IMR-90 (cell line): ENCODE measurements at places on chromosomes 2 and 18.
A peak's percentile ranks its signal among the peaks of the same experiment; 100 is the strongest.

DNA sequence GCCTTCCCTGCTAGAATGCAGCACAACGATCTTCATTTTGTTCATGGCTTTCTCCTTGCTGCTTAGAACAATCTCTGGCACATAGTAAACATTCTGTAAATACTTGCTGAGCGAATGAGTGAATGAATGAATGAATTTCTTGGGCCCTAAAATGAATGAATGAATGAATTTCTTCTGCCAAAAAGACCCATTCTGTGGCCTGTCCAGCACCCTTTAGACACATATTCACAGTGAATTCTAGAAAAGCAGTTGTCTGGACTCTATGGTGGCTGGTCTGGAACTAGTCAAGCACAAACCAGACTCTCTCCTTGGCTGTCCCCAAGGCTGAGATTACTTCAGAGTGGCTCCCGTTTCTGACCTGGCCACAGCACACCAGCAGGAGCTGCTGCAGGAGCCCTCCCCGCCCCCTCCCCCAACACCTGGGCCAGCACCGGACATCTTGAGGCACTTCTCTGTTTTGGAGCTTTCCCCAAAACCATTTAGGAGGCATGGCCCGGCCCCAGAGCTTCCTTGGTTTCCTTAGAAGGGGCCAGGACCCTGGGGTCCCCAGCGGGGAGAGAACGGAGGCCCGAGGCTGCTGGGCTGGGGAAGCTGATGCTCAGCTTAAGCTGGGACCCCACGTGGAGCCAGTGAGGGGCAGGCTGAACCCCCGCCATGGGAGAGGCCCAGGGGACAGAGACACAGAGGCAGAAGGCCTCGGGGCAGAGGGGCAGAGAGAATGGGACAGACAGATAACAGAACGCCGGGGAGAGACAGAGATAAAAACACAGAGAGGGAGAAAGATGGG, 159.0 kb downstream of the ZFP36L2 start:
- H3K27me3 ChIP-seq = no peaks in the 10 kb centered on the region
- no peak for DNase-seq
- no peak overlapping the region for H3K4me3 ChIP-seq
- peaks cover 12% of the 10 kb centered on the region for H3K4me1 ChIP-seq
- H3K36me3 ChIP-seq = no peaks in the 10 kb centered on the region

- H3K27me3 ChIP-seq = peaks cover 19% of the 10 kb centered on the region
- H3K4me1 ChIP-seq = no peaks in the 10 kb centered on the region
- no peak overlapping the region for H3K27ac ChIP-seq
Measured at GRCh38 chr2:121015971-121016485, 269.0 kb downstream of the TFCP2L1 start.

GRCh38 chr2:169301596-169302335, 60.6 kb downstream of the LRP2 start:
- no peaks in the 10 kb centered on the region for H3K36me3 ChIP-seq
- no peak overlapping the region for H3K27ac ChIP-seq
- no peak overlapping the region for H3K4me3 ChIP-seq
- H3K4me1 ChIP-seq = no peaks in the 10 kb centered on the region
- H3K27me3 ChIP-seq = no peaks in the 10 kb centered on the region

- H3K4me3 ChIP-seq = no peak overlapping the region
- H3K27me3 ChIP-seq = no peaks in the 10 kb centered on the region
- peaks cover 4% of the 10 kb centered on the region; the same call in 1 of the 2 replicates for H3K4me1 ChIP-seq
- no peak for DNase-seq
Measured at GRCh38 chr2:166148500-166149400, 20.9 kb upstream of the SCN1A start.

GRCh38 chr2:27155069-27155520, 6.3 kb downstream of the TCF23 start:
- H3K36me3 ChIP-seq = no peaks in the 10 kb centered on the region
- H3K4me3 ChIP-seq = no peak overlapping the region
- no peak for DNase-seq
- H3K27ac ChIP-seq = no peak overlapping the region

DNA sequence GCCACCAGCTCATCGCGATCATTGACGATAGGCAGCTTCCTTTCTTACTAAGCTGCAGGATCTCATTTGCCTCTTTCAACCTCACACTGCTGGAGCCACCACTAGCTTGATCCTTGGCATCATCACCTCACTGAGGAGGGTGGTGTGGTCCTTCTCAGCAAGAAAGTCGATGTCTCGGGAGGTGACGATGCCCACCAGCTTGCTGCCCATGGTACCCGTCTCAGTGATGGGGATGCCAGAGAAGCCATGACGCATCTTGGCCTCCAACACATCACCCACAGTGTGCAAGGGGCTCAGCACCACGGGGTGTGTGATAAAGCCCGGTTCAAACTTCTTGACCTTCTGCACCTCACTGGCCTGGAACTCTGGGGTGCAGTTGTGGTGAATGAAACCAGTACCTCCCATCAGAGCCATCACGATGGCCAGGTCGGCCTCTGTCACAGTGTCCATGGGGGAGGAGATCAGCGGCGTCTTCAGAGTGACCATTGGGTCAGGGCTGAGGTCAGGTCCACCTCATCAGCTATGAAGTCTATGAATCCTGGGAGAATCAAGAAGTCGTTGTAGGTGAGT, 22.5 kb downstream of the CFLAR start:
- no peak overlapping the region for H3K4me3 ChIP-seq
- no peak overlapping the region for H3K27ac ChIP-seq
- no peaks in the 10 kb centered on the region; the same call in 1 of the 2 replicates for H3K4me1 ChIP-seq

GRCh38 chr2:38615237-38615636, 12.5 kb upstream of the HNRNPLL start:
- peak; percentile 67 for DNase-seq
- no peaks in the 10 kb centered on the region; the same call in 1 of the 2 replicates for H3K4me1 ChIP-seq
- H3K27ac ChIP-seq = no peak overlapping the region

GRCh38 chr2:205387350-205388055, 294.8 kb upstream of the NRP2 start:
- H3K4me3 ChIP-seq = no peak overlapping the region
- H3K36me3 ChIP-seq = no peaks in the 10 kb centered on the region
- 0 out of 2 replicates have a peak, but pooled peaks cover 3% of the 10 kb centered on the region for H3K4me1 ChIP-seq
- no peak for DNase-seq
- no peak overlapping the region for H3K27ac ChIP-seq

DNA sequence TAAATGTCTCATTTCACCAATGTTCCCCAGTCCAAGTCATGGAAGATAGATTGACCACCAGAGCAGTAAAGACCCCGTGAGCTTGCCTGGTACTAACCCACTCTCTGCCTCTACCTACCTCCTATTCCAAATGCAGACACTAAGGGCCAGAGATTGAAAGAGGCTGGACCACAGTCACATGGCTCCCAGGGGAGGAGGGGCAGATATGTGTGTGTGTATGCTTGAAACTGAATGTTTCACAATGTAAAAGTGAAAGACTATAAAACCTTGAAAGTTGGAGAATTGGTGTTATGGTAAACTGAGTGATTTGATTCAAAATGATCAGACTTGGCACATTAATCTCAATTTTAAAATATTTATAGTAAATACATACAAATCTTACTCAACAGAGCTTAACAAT, 21.7 kb upstream of the KLHL29 start:
- no peak overlapping the region for H3K4me3 ChIP-seq
- DNase-seq = no peak
- H3K27ac ChIP-seq = no peak overlapping the region
- H3K36me3 ChIP-seq = no peaks in the 10 kb centered on the region
- no peaks in the 10 kb centered on the region; the same call in 1 of the 2 replicates for H3K4me1 ChIP-seq

- DNase-seq = peak; percentile 71
- no peaks in the 10 kb centered on the region for H3K36me3 ChIP-seq
- no peaks in the 10 kb centered on the region for H3K4me1 ChIP-seq
- H3K27ac ChIP-seq = no peak overlapping the region; the same call in 1 of the 2 replicates
- H3K4me3 ChIP-seq = no peak overlapping the region
Measured at GRCh38 chr2:219350710-219351221, 18.2 kb upstream of the RESP18 start.

DNA sequence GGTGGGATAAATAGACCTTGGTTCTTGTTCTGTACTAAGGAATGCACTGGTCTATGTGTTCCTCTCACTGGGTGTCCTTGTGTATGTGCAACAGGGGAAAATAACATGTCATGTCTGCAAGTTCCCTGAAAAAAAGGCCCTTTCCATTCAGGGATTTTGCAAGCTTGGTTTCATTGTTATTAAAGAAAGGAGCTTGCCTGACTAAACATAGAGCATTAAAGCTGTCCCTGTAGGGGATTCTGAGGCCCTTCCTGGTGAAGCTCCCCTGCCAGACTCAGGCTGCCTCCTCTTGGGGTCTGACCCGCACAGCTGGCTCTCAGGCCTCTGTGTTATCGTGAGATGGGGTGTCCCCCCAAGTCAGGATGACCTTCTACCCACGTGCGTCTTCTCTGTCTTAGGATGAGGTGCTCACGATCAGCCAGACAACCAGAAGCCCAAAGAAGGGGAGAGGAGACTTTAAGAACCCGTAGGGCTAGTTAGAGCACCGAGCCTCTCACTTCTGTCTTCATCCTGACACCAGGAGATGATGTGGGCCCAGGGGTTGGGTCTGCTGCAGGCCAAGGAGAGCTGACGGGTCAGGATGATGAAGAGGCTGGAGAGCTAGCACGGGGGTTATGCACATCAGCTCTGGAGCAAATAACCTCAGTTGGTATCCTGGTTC, 21.2 kb downstream of the CAPG start:
- no peak for DNase-seq
- no peak overlapping the region for H3K4me3 ChIP-seq
- H3K27ac ChIP-seq = no peak overlapping the region
- no peaks in the 10 kb centered on the region for H3K27me3 ChIP-seq

DNA sequence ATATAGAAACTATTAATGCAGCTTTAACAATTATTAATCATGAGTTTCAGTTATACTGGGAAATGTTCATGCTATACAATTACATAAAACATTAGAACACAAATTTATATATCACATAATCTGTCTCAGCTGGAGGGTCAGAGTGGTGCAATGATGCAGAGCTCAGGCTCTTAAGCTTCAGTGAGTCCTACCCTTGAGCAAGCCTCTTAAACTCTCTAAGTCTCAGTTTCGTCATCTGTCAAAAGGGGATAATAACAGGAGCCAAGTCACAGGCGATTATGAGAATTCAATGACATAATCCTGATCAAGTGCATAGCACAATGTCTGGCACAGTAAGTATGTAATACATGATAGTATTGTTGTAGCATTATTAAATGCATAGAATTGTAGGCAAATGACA, 46.0 kb downstream of the LAMA1 start:
- H3K4me3 ChIP-seq = no peak overlapping the region
- H3K27ac ChIP-seq = no peak overlapping the region
- DNase-seq = no peak
- H3K36me3 ChIP-seq = no peaks in the 10 kb centered on the region

DNA sequence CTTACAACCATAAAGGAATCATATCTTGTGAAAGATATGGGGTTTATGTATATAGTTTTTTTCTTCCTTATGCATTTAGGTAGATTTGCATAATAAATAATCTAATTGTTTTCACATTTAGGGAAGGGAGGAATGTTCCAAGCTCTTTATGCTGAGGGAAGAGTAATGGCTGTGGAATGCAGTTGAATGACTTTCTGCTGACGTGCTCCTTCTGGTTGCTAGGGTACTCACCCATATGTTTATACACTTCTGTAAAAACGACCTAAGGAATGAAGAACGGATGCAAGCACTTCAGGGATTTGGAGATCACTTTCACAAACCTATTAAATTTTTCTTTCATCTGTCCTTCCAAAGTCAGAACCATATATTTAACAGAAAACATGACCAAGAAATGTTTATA, 29.2 kb upstream of the PPP4R1 start:
- H3K36me3 ChIP-seq = no peaks in the 10 kb centered on the region
- H3K27me3 ChIP-seq = no peaks in the 10 kb centered on the region
- H3K27ac ChIP-seq = peak overlapping the region; percentile 97; the same call in 1 of the 2 replicates
- DNase-seq = peak; percentile 97
- peaks cover 16% of the 10 kb centered on the region for H3K4me1 ChIP-seq

DNA sequence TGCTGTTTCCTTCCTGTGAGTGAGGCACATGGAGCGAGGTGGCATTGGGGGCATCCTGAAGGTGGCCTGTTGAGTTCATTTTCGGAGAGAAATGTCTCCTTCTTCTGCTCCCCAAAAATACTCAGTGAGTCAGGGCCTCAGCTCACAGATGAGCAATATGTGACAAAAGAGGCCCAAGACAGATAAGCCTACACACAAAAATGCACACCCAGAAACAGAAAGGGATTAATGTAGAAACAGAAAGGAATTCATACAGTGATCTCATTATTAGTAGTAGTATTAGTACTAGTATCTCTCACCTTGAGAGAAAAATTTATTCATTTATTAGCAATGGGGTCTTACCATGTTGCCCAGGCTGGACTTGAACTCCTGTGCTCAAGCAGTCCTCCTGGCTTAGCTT, 5.1 kb downstream of the GPR75 start:
- H3K27ac ChIP-seq = no peak overlapping the region
- 0 out of 2 replicates have a peak, but pooled peaks cover 2% of the 10 kb centered on the region for H3K4me1 ChIP-seq
- H3K4me3 ChIP-seq = no peak overlapping the region
- DNase-seq = peak; percentile 10
- no peaks in the 10 kb centered on the region for H3K27me3 ChIP-seq
- peaks cover 9% of the 10 kb centered on the region for H3K36me3 ChIP-seq

DNA sequence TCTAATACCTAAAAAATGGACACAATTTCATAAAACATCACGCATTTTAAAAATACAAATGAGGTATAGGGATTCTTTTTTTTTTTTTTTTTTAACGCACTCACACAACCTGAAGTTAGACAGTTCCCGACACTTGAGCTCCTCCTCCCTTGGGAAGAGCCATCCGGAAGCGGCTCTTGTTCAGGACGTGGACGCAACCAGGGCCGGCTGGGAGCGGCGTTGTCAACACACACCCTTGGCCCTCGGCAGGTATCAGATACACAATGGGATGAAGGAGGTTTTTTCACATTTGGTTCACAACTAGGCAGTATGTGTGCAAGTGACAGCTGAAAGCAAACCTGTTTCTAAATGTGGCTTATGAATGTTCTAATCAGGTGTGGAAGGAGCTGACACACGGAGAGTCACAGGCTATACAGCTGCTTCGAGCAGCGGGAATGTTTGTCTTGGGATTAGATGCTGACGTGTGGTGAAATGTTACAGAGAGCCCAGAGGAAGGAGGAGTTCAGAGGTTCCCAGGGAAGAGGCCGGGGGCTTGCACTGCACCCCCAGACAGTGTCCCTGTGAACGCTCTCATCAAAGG, 111.1 kb downstream of the PXDN start:
- peaks cover 59% of the 10 kb centered on the region for H3K36me3 ChIP-seq
- H3K27ac ChIP-seq = no peak overlapping the region; the same call in 1 of the 2 replicates
- DNase-seq = peak; percentile 48
- H3K4me1 ChIP-seq = peaks cover 16% of the 10 kb centered on the region
- H3K4me3 ChIP-seq = no peak overlapping the region

DNA sequence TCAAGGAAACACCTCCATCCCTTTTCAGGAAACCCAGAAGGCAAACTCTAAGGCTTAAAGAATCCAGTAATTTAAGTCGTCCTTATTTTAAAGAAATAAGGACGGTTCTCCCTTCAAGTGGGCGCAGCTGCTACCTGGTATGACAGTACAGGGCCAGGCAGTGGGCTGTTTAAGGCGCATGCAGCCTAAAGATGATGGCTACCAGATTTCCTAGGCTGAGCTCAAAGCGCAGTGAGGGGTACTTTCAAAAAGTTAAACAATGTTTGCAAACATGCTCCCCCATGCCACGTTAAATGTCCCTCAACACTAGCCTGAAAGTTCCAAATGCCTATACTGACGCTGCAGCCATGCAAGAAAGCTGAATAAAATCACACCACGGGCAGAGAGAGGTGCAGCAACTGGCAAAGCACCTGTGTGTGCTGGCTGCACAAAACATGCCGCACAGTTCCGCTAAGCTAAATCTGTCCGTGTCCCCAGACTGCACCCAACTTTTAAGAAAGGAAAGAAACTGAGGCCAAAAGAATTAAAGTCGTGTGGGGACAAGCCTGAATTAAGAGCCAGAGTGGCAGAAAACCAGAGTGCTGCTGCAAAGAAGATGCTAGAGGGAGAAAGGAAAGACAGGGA, 583 bp downstream of the HIBCH start:
- DNase-seq = peak; percentile 12
- H3K36me3 ChIP-seq = no peaks in the 10 kb centered on the region
- H3K27ac ChIP-seq = peak overlapping the region; percentile 38
- H3K27me3 ChIP-seq = no peaks in the 10 kb centered on the region
